ENCODE measurements at places on chromosomes 4 and X.

GRCh38 chrX:68840256-68840655 lies 11.4 kb downstream of the EFNB1 start:
- DNase-seq = no peak

- no peak for DNase-seq
Measured at GRCh38 chrX:18575744-18576143, 96.2 kb downstream of the RS1 start.

DNA sequence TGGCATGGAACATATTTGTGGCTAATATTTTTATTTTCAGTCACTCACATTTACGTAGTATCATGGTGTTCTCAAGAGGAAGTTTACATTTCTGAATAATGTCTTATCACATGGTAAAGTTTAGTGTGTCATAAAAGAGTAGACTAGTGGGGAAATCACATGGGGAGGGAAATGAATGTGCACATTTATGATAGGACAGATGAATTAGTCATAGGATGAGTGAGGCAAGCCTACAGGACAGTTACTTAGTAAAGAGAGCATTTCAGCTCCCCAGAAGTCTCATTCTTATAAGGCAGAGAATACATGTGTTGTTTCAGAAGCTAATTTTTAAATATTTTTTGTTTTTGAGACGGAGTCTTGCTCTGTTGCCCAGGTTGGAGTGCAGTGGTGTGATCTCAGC lies 6.2 kb downstream of the GK start:
- no peak for DNase-seq

- no peak for DNase-seq
Measured at GRCh38 chr4:5810770-5811430, 82.0 kb downstream of the CRMP1 start.

GRCh38 chrX:137945470-137945869 lies 379.5 kb downstream of the ZIC3 start:
- no peak for DNase-seq

DNA sequence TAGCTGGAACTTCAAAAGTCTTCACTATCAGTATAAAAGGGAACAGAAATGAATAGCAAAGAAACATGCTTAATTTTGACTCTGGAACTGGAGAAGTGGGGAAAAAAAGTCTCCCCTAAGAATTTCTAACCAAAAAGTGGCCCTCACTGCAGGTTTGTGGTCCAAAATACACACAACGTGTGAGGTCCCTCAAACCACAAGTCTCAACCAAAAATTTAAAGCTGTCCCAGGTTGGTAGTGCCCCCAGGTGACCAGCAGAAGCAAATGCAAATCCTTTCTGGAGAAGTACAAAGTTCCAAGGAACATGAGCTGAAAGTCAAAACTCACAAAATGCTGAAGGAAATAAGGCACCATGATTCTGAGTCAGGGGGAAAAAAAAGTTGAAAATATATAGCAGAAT lies 23.6 kb upstream of the VAMP7 start:
- no peak for DNase-seq

DNA sequence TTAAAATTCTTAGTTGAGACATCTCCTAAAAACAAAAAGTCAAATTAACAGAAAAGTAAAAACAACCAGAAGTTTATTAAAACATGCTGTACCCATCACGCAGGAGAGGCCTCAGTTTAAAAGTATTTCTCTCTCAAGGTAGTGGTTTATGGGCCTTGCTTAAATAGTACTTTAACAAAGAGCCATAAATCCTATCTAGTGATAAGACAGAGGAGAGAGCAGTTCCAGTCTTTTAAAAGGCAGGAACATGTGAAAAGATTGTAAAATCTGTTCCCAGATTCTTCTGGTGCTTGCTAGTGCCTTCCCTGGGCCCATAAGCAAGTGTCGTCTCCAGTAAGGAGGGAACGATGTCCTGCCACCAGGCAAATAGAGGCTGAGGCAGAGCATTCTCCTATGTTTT lies 476.3 kb upstream of the ADGRL3 start:
- no peak for DNase-seq

DNA sequence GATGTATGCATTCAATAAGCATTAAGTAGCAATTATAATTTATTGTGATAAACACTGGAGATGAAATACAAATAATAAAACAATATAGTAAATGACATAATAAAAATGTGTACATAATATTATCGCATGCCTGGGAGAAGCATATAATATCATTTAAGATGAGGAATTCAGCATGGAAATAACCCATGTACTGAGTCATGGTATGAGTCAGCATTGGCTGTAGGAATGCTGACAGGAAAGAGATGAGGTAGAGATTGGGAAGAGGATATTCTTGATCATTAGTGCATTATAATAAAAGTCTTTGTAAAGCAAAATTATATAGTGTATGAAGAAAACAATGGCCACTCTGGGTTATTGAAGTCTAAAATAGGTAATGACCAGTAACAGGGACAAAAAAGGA lies 82.8 kb downstream of the MAGEB10 start:
- DNase-seq = no peak

- DNase-seq = peak; percentile 65
Measured at GRCh38 chr4:181289198-181289597, 954.0 kb upstream of the TENM3 start.

DNA sequence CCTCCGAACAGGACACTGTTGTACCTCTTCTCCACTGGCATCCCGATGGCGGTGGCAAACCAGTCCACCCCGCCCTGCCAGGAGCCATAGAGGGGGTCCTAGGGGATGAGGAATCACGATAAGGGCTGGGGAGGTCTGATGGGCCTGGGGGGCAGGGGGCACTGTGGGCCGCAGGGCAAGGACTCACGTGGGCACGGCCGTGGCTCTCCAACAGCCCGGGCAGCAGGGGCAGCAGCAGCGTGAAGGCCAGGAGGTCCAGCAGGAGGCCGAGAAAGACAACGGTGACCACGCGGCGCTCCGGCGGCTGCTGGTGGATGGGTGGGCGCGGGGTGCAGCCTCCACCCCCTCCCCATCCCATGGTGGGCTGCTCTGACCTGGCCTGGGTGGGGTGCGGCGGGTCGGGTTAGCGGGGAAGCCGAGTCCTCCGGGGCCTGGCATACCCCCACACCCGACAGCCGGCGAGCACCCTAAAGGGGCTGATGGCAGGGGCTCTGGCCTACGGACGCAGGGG lies 29.6 kb downstream of the NOP14 start:
- no peak for DNase-seq

Data from NCI-H510A treated with DMSO at 0.1 percent for 48 hours (cell line).